Mesothelial cell of epicardium (in vitro differentiated cells): ENCODE measurements at places on chromosomes 13 and 19.

DNA sequence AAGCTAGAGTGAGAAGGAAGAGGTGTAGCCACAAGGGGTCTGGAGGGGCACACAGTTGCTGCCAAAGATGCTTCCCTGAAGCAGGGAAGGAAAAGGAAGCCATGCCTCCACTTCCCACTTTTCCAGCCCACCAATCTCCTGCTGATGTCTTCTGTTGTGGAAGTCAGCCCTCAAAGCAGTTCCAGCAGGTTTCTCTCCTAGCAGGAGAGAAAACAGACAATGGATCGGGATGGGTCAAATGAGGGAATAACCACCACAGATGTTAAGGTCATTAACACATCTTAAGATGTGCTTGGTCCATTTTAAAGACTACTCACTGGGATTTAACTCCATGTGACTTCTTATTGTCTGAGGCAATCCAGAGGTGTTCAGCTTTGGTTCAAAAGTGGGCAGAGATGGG lies 284.1 kb upstream of the SOX21 start:
- no peak for DNase-seq
- H3K27me3 ChIP-seq = peaks cover 29% of the 10 kb centered on the region
- H3K36me3 ChIP-seq = no peaks in the 10 kb centered on the region

GRCh38 chr13:53237696-53238095 lies 209.1 kb downstream of the OLFM4 start:
- peaks cover 18% of the 10 kb centered on the region for H3K4me1 ChIP-seq
- H3K27ac ChIP-seq = no peak overlapping the region
- H3K36me3 ChIP-seq = no peaks in the 10 kb centered on the region
- H3K27me3 ChIP-seq = peaks cover 13% of the 10 kb centered on the region

- no peak overlapping the region for H3K27ac ChIP-seq
- no peak for DNase-seq
- H3K4me3 ChIP-seq = no peak overlapping the region
- peaks cover 2% of the 10 kb centered on the region for H3K4me1 ChIP-seq
- H3K36me3 ChIP-seq = no peaks in the 10 kb centered on the region
Observed at GRCh38 chr13:101916775-101917474, 464.4 kb downstream of the ITGBL1 start.

DNA sequence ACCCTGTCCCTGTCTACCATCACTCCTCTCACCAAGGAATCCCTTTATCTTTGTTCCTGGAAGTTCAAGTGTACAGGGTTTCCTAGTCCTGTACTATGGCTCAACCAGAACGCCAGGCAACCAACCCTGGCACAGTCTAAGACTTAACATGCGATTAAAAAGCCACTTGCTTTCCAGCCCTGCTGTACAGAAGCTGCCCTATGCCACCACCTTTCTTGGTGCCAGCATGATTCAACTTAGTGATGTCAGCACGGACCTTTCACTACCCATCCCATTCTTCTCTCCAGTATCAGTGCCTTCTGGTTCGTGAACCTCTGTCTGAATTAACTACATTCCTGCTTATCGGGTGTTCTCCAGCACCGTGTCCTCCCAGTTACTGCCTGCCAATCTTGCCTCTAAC lies 151.1 kb downstream of the KLF12 start:
- H3K27ac ChIP-seq = no peak overlapping the region
- no peak overlapping the region for H3K4me3 ChIP-seq
- H3K4me1 ChIP-seq = peaks cover 11% of the 10 kb centered on the region
- no peaks in the 10 kb centered on the region for H3K27me3 ChIP-seq

DNA sequence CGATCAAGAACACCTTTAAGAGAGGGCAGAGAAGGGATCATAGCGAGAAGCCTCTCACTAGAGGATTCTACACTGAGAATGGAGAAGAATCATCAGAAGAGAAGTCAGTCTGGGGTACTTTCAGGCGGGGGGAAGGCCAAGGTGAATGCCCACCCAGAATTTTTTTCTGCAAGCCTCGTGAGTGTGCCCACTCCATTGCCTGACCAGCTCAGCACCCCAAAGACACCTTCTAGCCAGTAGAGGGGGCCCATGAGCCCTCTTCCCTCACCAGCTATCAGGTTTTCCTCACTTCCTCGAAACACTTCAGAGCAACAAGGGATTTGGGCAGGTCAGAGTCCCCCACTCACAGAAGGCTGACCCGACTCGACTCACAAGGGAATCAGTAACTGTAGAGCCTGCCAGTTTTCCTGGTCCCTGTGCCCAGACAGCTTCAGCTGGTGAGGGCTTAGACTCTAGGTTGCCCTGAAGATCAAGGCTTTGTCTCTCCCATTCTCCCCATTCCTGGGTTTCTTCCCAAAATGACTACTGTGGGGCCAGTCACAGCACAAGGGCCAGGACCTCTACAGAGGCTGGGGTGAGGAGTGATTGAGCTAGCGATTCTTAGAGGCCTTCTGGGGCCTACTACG lies 18.4 kb downstream of the NLRP13 start:
- H3K27ac ChIP-seq = no peak overlapping the region
- DNase-seq = no peak
- no peaks in the 10 kb centered on the region for H3K27me3 ChIP-seq
